ENCODE measurements at places on chromosomes 1 and 21. TPM values are rescaled to one million over a fixed set of nuclear protein-coding genes. Genes with fewer than 3 reads are reported as not detected.

SERPINC1 gene
- 0.33 TPM for polyA plus RNA-seq

GSTM5 gene
- 0.49 TPM for polyA plus RNA-seq

AMIGO1 gene
- 4.6 TPM for polyA plus RNA-seq

HLX gene
- polyA plus RNA-seq = 3.7 TPM

CELSR2 gene
- 1.6 TPM for polyA plus RNA-seq

FCRL4 gene
- not detected for polyA plus RNA-seq

MYBPH gene
- not detected for polyA plus RNA-seq

DNA sequence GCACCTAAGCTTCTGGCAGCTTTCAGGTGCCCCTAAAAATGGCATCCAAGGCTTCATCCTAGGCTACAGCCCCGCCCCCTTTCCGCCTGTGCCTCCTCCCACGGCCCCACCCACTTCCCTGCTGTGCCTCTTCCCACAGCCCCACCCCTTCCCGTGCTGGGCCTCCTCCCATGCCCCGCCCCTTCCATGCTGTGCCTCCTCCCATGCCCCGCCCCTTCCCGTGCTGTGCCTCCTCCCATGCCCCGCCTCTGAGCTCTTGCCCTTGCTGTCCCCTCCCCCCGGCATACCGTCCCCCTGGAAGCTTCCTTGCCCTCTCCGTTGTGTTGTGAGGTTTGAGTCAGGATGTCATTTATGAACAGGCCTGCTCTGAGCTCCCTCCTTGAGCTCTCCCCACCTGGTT is 228.5 kb upstream of the AJAP1 start:
- DNase-seq = no peak

DNA sequence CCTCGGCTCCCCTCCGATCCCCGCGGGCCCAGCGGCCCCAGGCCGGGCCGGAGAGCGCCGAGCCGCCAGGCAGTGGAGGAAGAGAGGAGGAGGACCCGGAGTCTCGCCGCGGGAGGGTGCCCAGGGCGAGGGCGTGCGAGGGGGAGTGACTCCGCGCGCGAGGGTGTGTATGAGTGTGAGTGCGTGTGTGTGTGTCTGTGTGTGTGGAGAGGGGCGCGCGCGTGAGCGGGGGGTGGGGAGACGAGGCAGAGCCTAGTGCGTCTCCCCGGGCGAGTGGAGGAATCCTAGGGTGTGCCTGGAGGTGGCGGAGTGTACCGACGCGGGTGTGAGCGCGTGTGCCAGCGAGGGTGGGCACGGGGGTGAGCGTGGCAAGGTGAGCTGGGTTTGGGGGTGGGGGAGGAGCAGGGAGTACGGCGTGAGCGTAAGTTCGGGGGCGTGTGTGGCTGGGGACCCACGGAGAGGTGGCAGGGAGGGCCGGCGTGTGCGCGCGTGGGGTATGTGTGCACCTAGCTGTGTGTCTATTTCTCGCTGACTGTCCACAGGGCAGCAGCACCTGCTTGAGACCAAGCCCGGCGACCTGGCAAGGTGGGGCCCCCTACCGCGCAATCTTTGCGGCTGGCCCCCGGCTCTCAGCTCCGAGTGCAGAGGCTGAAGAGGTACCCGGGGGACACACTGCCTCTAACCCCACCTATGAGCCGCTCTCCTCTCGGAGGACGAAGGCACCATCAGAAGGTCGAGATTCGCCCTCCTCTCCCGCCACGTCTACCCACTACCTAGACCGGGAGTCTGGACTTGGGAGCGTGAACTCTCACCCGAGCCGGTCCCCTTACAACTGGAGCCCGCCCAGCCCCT is 784 bp upstream of the KCND3 start:
- no peak for DNase-seq

DNA sequence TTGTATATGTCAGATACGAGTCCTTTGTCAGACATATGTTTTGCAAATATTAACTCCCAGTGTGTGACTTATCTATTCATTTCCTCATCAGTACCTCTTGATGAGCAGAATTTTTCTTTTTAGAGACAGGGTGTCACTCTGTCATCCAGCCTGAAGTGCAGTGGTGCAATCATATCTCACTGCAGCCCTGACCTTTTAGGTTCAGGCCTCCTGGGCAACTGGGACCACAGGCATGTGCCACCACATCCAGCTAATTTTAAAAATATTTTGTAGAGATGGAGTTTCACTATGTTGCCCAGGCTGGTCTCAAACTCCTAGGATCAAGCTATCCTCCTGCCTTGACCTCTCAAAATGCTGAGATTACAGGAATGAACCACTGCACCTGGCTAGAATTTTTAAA is 93.0 kb downstream of the HLCS start:
- no peak for DNase-seq

GRCh38 chr1:60427194-60427593 is 353.6 kb upstream of the C1orf87 start:
- no peak for DNase-seq

DNA sequence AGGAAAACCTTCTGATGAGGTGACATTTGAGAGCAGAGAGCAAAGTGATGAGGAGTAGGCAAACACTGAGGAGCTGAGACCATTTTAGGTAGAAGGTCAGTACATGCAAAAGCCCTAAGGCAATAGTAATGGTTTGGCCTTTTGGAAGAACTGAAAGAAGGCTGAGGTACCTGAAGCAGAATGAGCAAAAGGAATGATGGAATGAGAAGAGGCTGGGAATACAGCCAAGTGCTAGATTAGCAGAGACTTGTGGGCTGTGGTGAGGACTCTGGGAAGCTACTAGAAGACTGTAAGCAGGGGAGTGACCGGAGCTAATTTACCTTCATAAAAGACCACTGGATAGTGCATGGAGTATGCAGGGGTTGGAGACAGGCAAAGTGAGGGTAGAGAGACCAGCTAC is 77.9 kb downstream of the GFI1 start:
- DNase-seq = no peak

GRCh38 chr1:245978915-245979314 is 528.2 kb downstream of the SMYD3 start:
- DNase-seq = no peak

DNA sequence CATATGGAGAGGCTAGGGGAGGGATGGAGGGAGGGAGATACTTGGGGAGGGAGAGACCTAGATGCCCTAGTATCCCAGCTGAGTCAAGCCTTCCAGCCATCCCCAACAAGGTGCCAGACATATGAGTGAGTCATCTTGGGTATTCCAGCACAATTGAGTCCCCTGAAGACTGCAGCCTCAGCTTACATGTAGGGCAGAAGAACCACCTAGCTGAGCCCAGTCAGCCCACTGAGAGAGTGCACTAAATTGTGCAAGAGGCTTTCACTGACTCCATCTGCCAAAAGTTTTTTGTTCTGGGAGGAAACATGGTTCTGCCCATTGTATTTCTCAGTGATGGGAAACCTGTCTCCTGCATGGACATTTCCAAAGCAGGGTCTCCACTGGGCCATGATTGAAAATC is 76.4 kb downstream of the FOXD2 start:
- no peak for DNase-seq

DNA sequence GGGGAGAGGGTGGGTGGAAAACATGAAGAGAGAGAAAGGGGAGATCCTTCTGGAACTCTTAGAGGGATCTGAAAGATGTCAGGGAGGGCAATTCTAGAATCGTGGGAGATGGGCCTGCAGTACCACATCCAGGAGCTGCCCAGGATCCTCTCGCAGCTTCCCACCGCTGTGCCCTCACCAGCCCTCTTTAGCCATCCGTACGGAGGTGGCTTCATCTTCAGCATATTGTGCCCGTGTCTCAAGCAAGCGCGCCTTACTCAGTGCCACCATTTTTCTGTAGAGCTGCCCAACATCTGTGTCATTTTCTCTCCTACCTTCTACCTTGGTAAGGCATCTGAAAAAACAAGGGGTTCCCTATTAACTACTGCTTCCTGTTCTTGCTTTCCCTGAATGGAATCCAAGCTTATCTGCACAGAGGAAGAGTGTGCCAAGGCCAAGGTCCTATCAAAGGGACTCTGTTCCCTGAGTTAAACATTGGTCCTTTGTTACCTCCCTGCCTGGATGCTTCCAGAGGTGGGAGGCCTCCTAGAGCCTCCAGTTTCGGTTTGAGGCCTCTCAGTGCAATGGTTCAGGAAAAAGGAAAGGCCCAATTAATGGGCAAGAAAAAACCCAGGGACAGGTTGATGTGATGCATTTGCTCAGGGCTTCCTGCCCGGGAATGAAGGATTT is 23.2 kb downstream of the C1orf116 start:
- no peak for DNase-seq

DNA sequence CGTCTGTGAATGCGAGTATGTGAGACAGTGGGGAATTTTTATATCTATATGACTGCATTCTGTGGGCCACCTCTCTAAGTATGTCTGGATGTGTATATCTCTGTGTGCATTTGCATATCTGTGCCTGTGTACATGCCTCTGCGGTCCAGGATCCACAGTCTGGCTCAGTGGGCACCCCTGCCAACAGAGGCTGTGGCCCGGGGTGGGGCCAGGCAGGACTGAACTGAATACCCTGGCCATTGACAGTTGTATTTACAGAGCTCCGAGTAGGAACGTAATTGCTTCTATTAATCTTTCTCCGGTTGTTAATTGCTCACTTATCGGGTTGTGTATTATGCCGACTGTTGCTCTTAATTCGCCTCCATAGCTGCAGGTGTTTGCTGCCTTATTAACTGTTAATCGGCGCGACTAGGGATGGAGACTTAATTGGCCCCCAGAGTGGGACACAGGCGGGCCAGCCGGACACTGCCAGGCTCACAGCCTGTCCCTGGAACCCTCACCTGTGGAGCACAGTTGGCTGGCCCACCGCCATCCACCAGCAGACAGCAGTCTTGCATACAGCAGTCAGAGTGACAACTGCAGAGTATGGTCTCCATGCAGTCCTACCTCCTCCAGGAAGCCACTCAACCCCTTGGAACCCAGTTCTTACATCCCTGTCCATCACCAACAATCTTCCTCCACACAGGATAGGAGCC is 22.4 kb upstream of the ADGRB2 start:
- DNase-seq = peak; percentile 23

- DNase-seq = no peak
Observed at GRCh38 chr1:150793221-150793620, 14.8 kb downstream of the CTSK start.

GRCh38 chr21:27570306-27570868 is 603.5 kb upstream of the ADAMTS5 start:
- peak; percentile 69 for DNase-seq

GRCh38 chr1:207079706-207080241 is 8.9 kb upstream of the C4BPB start:
- no peak for DNase-seq

DNA sequence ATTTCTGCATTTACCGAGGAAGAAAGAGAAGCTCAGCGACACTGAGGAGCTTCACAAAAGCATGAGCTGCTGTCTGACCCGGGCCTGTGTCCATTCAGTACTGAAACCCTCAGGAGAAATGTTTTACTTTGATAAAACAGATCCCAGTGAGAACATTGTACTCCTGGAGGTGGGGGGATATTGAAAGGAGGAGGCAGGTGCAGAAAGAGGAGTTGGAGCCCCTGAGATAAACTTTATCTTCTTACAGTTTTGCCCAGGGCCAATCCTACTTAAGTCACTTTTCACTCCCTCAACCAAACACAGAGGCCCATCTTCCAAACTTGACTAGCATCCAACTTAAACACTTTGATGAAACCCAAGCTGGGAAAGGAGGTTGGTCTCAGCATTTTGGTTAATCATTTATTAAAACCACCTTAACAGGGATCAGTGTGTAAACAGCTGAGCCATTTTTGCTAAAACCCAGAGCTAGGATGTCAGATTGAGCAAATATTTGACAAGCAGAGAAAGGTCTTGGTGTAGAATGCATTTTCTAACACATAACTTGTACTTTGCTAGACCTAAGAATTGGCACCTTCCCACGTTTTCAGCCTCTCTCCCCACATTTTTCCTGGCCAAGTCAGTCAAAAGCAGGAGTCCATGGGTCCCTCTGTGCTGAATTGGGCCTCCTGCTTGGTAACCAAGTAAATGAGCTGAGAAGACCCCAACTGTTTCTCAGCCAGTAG is 32.5 kb upstream of the SARS1 start:
- no peak for DNase-seq

GRCh38 chr1:48028218-48029069 is 31.3 kb upstream of the TRABD2B start:
- DNase-seq = no peak

- DNase-seq = no peak
Observed at GRCh38 chr1:195462646-195463045, 1145.6 kb downstream of the KCNT2 start.

GRCh38 chr1:43206600-43207228 is 34.6 kb downstream of the CFAP57 start:
- DNase-seq = peak; percentile 41

- no peak for DNase-seq
Observed at GRCh38 chr1:198176179-198176578, 19.4 kb downstream of the NEK7 start.

Measured in heart left ventricle (tissue), 16 donors.